ENCODE measurements at places on chromosomes 1 and 21. TPM values are rescaled to one million over a fixed set of nuclear protein-coding genes. Genes with fewer than 3 reads are reported as not detected.
A peak's percentile ranks its signal among the peaks of the same experiment; 100 is the strongest.

- DNase-seq, result no peak
Measured at GRCh38 chr1:29391362-29391880, 155.1 kb downstream of the PTPRU start.

Gene FCGR2B
- 5.6 TPM for total RNA-seq

Gene THEMIS2
- total RNA-seq, result 3.6 TPM

GRCh38 chr1:158996998-158997397 lies 12.7 kb upstream of the IFI16 start:
- DNase-seq, result no peak

GRCh38 chr1:147177611-147178380 lies 5.5 kb upstream of the PRKAB2 start:
- DNase-seq, result no peak

DNA sequence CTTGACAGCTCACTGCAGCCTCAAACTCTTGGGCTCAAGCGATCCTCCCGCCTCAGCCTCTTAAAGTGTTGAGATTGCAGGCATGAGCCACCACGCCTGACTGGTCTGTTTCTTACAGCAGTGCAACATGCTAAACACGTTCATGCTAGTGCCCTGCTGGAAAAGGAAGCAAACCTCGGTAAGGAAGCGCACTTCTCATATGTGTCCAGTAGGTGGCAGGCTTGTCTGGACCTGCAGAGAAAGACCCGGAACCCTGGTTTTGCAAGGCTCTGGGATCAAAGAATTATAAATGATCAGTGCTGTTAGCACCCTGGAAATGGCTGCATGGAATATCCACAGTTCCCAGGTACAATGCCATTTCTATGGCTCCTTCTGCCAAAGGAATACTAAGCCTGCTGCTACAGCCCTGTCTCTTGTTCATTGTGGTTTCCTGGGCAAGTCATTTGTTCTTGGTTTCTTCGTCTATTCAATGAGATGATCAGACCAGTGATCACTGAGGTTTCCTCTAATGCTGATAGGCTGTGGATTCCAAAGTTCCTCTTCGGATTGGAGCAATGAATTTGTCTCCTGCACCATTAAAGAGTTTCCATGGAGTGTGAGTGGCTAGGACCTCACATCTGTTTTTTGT lies 15.9 kb downstream of the RNU5D-1 start:
- DNase-seq, result peak; percentile 82

DNA sequence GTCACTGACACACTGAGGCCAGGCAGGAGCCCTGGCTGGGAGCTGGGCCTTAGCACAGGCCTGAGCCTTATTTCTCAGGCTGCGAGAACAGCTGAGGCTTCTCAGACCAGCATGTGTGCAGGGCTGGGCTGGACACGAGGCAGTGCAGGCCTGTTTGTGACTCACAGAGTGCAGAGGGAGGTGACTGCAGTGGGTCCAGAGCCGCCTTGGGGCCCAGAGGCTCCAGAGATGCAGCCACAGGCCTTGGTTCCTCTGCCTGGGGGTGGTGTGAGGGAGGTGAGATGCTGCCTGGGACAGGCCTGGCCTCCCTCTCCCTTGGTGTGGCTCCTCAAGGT lies 61.2 kb upstream of the ETV3 start:
- no peak for DNase-seq

Gene SMIM11
- 23.8 TPM for total RNA-seq

Gene S100A11
- total RNA-seq, result 90.8 TPM

DNA sequence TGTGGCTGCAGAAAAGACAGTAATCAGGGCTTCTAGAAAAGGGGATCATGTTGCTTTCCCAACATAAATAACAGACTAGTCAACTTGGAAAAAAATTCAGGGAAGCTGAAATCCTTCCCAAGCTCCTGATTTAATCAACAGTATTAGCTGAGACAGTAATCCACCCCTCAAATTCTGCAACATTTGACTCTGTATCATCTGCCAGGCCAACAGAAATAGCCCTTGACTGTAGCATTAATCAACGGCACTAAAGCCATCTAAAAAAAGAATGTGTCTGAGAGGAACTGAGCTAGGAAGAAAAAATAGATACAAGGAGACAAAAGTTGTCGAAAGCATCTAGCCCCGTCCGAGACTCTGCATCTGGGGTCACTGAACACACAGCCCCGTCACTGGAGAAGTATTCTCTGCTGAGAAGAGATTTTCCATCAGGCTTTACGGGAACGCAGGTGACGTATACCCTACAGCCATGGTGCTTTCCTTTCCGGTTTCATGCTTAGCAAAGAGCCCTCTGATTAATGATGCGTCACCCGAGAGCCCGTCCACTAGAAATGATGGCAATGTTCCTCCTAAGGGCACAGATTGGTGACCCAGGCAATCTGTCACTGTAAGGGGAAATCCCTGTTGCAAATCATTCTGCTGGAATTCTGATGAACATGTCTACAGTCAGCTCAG lies 42.1 kb upstream of the TP53BP2 start:
- no peak for DNase-seq

GRCh38 chr1:161864577-161864976 lies 98.5 kb downstream of the ATF6 start:
- DNase-seq, result no peak

DNA sequence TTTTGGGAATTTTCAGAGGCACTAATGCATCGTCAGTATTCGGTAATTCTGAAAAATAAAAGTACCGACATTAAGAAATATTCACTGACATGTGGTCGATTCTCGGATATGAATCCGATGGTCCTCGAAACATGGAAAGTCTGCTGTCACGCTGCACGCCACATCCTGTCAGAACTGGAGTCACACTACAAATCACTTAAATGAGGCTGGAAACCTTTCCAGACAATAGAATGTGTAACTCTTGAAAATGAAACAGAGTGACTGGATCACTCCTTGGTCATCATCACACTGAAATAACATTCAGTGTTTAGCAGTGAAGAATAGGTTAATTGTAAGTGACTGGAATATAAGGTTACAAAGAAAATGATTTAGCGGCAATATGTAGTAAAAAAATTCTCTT lies 620.1 kb upstream of the ADAMTS5 start:
- DNase-seq, result no peak

DNA sequence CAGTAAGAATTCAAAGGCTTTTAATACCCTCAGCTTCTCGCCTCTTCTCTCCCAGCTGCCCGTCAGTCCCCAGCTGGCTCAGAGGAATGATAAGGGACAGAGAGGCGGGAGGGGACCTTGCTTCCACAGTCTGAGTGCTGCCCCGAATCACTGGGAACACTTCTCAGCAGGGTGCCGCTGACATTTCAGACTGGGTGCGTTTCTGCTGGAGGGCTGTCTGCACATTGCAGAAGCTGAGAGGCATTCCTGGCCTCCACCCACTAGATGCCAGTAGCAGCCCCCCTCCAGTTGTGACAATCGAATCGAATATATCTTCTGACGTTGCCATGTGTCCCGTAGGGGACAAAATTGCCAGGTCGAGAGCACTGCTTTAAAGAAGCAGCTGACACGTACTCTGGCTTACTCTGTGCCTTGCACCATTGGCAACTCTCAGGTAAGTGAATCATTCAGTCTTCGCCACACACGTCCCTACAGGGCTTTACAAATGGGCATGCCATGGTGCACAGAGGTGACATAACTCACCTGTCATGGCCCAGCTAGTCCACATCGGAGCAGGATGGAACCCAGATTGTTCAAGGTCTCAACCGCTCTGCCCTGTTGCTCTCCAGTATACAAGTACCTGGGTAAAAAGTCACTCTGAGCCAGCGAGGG lies 23.9 kb downstream of the CTNNBIP1 start:
- DNase-seq, result no peak

DNA sequence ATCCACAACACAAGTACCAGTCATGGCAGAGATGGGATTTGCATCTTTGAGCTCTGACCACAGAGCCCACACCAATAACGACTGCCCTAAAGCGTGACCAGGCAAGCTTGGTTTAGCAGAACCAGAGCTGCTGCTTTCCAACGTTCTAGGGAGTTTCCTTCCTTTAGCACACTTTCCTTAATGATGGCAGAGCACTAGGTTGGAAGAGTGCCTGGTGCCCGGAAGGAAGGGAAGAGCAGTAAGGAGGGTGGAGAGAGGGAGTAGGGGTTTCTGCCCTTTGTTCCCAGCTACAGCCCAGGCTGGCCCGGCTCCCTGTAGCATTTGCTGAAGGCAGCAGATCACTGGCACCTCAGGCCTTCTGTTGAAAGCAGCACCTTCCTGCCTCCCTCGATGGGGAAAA lies 6.1 kb upstream of the EVA1C start:
- DNase-seq, result no peak

GRCh38 chr1:178498896-178499675 lies 2.3 kb upstream of the CLEC20A start:
- DNase-seq, result no peak

- no peak for DNase-seq
Measured at GRCh38 chr1:19300211-19300610, 11.6 kb upstream of the AKR7A3 start.

Gene CNTN2
- 0.30 TPM for total RNA-seq

DNA sequence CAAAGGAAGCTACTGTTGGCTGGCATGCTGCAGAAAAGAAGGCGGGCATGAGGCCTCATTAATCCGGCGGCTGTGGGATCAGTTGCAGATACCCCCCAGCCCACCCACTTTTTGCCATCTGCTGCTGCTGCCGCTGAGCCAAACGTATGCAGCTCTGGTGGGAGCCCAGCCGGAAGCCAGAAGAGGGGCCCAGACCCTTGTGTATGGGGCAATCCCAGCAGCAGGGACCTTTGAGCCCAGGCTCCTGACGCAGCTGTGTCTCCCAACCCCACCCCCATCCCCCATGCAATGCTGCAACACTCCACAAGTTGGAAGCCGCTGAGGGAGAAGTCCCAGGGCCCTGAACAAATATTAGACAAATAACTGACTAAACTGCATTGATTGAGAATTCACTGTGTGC lies 106.0 kb downstream of the ELAVL4 start:
- DNase-seq, result no peak

DNA sequence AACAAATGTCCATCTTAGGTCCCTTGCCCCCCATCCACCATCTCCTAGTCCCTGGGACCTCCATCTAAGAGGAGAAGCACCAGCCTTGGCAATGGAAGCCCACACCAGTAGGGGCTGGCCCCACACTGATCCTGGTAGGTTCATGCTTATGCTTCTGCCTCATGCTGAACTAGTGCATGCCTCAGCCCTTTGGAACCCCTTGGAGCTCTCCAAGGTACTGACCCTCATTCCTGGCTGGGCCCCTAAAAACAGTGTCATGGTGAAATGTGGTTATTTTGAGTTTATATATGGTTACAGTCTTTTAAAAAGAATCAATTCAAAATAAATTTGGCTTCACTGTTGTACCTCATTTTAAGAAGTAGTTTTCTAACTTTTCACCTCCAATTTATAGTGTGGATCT lies 108.3 kb downstream of the HIVEP3 start:
- DNase-seq, result no peak

Gene C2CD4D
- total RNA-seq, result not detected

- DNase-seq, result no peak
Measured at GRCh38 chr1:175591083-175591743, 152.2 kb downstream of the TNR start.

DNA sequence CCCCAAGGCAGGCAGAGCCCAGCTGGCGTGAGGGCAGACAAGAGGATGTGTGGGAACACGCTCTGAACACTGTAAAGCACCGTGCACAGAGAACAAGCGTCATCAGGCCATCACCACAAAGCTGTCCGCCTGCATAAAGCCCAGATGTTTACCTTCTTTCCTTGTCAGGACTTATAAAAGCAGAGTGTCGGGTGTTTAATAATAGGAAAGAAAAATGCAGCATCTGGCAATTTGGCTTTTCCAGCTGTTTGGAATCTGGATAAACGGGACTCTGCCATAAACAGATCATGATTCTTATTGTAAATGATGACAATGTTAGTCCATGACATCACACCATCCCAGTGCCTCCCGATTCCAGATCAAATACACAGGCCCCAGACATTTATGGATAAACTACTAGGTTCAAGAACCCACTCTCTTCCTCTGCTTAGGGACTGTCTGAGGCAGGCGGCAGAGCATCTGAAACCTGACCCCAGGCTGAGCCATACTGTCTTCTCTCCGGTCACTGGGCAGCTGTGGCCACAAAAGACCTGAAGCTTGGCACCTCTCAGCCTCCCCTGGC lies 4.2 kb downstream of the GLIS1 start:
- DNase-seq, result no peak

DNA sequence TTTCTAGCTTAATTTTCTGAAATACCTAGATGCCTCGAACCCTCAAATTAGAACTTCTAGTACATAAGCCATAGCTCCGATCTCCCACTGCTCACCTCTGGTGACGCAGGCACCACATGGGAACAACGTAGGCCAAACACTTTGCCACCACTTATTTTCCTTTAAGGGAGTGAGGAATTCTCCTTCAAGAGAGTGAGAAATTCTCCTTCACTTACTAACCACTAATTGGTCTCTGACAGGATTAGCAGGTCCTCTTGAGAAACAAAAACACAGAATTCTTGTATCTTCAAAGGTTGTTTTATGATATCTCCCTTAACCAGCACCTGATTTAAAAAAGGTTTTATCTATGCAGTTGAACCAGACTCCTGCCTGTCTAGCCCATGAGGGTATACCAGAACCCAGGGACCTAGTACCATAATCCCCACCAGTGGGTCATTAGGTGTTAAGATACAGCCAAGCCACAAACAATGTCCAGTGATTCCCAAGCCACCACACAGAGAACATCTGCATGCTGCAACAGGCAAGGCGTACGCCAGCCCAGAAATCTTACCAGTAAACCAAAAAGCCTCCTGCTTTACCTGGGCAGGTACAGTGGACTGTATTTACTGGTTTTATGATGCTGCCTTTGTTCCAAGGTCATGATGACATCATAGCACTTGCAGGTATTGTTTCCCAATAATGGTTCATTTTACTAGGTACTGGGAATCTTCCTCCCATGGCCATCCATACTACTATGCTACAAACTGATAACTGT lies 20.3 kb upstream of the CXADR start:
- no peak for DNase-seq

GRCh38 chr1:20726118-20726911 lies 6.2 kb downstream of the SH2D5 start:
- no peak for DNase-seq

Gene PCBP3
- 4.9 TPM for total RNA-seq

DNA sequence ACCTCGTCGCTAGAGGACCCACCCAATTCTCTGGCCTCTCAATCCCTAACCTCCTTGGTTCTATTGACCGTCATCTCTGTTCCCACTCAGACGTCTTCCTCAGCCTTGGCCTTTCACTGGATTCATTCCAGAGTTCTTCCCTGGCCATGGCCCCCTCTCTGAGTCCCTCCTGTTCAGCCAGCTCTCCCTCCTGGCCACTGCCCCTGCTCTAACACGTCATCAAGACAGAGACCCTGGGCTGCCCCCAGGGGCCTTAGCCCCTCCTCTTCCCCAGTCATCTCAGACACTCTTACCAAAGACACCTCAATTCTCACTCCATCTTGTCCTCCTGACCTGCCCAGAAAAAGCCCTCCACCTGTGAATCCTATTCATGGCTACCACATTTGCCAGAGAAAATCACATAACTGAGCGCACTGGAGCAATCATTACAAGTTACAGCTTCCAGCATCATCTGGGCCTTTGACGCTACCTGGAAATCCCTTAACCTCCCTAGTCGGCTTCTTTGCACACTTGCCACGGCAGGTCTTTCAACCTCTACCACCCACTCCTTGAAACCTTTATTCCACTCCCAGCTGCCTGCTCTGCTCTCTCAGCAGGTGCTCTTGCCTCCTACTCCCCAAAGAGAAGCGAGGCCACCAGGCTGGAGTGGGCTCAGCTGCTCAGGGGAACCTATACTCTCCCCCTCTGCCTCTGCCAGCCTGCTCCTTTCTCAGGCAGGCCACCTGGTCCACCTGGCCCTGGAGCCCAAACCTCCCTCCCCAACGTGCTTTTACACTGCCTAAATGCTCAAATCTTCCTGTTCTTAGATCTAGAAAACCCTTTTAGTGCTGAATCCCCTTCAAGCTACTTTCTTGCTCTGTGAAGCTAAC lies 14.0 kb downstream of the DCST2 start:
- DNase-seq, result no peak

Gene NBPF19
- total RNA-seq, result 5.9 TPM

Gene AIRE
- total RNA-seq, result 0.11 TPM

GRCh38 chr1:28097100-28097472 lies 8.7 kb upstream of the EYA3 start:
- DNase-seq, result no peak

All from cardiac septum (tissue), 1 donor.